ENCODE measurements at places on chromosomes 13 and 19. TPM values are rescaled to one million over a fixed set of nuclear protein-coding genes. Genes with fewer than 3 reads are reported as not detected.

DNA sequence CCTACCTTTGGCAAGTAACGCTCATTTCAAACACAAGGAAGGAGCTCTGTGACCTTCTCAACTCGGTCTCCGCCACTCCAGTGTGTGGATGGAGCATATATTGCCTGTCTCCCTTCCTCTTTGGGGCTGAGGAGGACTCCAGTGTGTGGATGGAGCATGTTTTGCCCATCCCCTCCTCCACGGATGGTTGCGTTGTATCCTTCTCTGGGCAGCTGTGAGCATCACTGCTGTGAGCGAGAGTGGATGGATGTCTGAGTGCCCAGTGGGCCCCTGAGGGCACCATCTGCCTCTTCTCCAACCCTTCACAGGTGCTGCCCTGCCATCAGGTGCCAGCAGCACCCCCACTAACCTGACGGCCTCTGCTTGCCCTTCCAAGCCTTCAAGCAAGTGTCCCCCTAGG lies 186.2 kb downstream of the TEX29 start:
- DNase-seq: no peak

DNA sequence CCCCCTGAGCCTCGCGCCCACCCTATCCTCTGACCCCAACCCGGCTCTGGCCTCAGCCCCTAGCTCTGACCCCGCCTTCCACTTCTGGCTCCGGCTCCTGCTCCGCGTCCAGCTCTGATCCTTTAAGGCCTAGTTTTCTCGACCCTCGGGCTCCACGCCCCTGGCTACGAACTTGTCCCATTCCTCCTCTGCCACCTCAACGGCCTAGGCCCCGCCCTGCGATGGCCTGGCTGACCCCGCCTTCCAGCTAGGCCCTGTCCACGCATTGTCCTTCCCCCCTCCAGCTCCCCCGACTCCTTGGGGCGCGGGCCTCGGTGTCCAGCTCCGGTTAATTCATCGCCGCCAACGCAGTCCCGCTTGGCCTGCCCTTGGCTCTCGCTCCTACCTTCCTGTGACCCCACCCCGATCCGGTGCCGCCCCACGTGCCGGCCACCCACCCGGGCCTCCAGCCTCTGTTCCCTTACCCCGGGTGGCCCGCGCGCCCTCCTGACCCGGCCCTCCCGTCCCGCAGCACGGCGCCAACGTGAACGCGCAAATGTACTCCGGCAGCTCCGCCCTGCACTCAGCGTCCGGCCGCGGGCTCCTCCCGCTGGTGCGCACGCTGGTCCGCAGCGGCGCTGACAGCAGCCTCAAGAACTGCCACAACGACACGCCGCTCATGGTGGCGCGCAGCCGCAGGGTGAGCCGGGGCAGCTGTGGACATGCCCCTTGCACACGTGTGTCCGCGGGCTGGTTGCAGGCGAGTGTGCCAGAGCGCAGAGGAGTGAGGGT lies 9.4 kb downstream of the BCL3 start:
- no peak for DNase-seq

DNA sequence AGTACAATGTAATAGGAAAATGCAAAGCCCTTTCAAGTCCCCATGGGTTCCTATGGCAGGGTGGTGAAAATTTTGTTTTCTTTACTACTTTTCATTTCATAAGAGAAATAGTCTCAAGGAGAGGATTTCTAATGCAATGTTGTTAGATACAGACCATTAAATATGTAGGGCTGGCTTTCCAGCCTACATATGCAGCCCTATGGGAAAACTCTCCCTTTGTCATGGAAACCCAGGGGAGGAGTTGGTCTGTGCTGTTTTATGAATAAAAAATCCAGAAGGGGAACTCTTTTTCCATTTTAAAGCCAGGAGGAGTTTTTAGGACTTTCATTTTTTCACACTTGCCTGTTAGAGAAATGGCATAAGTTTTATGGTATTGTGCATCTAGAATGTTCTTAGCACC lies 119.6 kb downstream of the DCT start:
- no peak for DNase-seq

DNA sequence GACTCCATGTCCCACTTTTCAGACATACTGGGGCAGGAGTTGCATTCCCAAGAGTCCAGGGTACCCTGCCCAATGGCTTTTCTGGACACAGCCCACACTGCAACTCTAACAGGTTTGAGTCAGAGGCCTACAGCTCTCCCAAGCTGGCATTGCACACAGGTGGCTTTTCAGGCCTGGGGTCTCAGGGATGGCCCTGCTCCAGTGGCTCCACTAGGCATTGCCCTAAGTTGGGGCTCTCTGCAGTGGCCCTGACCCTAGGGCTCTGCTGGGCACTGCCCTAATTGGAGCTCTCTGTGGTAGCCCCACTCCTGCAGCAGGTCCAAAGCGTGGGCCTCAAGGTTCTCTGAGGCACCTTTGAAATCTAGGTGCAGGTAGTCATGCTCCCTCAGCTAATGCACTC lies 408.8 kb downstream of the SUCLA2 start:
- no peak for DNase-seq

DNA sequence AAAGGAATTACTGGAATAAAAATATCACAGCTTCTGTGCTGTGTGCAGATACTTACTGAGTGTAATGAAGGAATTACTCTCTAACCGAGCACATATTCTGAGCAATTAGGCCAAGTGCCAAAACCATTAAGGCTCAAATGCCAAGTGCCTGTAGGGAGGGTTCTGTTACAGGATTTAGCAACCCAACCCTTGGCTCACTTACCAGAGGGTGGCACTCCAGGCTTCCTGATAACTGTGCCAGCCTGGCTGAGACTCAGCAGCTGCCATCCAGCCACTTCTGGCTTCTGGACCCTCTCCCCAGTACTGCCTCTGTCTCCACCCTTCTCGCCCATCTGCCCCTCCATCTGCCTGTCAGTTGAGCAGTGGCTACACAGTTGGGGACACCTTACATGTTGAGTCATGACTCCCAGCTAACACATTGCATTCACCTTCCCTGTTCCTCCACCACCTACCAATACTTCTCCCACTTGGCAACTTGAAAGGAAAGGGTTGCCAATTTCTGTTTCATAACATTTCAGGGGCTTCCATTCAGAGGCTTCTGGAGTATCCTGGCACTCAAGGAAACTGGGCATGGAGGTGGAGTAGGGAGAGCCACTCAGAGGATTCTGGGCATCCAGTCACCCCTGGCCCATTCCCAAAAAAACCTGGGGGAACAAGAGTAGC lies 110.5 kb downstream of the COG6 start:
- peak; percentile 57 for DNase-seq

DNA sequence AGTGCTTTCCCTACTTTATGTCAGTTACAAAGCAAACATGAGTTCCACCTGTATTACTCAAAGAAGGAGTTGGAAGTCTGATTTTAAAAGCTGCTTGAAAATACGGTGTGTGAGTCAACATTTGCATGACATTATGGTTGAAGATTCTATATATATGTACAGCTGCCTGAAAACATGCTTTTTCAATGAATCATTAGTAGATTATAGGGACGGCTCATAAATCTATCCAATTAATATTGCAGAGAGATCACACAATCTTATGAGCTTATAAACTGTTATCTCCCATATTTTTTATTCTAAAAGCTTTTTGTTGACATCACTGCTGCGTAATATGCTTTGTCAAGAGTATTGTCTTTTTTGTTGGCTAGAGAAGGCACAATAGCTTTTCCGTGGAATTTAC lies 873.8 kb downstream of the SLITRK6 start:
- no peak for DNase-seq

DNA sequence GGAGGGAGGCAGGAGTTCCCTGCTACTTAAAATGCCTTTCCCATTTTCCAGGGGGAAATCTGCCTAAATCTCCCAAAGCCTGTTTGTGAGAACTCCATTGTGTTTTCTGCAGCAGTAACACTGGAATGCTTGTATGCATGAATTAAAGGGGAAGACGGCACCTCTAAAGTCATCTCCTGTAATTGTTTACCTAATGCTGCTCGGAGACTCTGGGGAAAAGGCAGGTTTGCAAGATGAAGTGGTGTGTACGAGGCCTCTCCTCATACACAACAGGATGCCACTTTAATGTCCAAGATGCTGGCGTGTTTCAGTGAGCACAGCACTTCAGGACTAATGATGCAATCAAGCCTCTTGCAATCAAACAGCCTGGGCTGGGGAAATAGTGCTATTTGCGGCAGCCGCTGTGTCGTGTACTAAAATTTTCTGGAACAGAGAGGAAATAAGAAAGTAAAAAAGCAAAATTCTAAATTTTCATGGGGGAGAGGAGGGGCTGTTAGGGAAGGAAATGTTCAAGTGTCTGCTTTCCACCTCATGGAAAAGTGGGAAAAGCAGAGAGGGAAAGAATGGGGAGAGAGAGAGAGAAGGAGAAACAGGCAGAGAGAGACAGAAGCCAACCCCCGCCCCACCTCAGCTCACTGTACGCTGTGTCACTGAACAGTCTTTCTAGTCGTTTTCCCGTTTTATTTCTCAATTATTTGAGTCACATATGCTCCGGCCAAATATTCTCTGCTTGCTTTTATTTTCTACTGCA lies 32.9 kb downstream of the TSHZ3 start:
- peak; percentile 65 for DNase-seq

- no peak for DNase-seq
These were observed 2.2 kb upstream of the FREM2 start for GRCh38 chr13:38684714-38685113.

- DNase-seq: no peak
These were observed 4.0 kb upstream of the NWD1 start for GRCh38 chr19:16715611-16716010.

DNA sequence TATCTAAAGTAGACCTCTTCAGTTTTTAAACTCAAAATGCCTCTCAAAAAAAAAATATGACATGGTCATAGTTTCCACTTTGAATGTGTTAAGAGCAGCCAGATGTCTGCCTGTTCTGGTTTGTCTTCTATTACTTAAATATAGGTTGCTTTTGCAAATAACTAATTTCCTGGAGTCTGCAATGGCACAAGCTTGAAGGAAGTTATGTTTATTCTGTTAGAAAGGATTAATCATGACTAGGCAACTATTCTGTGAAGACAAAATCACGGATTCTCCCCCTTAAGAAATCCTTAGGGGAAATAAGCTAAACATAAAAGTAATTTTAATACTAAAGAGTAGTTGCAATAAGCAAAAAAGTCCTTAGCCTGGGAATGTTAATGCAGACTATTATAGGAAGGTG lies 26.3 kb downstream of the SKA3 start:
- no peak for DNase-seq

DNA sequence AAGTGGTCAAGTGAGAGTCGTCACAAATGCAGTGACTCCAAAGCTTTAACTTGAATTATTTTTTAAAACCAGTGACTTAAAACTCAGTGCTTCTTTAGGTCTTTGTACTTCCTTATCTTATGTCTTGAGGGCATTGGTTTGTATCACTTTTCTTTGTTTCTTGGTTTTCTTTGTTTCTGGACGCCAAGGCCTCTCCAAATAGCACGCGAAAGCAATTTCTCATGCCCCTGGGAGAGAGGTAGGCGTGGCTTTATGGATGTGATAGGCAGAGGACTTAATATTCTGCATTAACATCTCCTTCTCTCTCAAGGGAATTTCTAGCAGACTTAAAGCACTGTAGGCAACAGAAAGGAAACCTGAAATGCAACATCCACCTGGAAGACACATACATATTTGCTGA lies 20.6 kb downstream of the UBE2L5 start:
- no peak for DNase-seq

DNA sequence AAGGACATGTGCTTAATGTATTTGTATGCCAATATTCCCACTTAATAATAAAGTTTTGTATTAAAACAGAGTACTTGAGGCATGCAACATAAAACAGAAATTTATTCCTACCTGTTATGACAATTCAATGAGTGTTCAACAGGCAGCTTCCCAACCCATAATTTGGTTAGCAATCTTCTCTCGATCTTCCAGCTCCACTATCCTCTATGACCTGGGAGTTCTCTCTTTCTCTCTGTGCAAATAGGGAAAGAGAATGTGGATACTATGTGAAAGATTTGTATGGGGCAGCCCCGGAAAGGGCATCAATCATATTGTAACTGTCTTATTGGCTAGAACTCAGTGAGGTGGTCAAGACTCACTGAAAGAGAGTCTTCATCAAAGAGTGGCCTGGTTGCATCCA lies 644.9 kb upstream of the PCDH20 start:
- no peak for DNase-seq

DNA sequence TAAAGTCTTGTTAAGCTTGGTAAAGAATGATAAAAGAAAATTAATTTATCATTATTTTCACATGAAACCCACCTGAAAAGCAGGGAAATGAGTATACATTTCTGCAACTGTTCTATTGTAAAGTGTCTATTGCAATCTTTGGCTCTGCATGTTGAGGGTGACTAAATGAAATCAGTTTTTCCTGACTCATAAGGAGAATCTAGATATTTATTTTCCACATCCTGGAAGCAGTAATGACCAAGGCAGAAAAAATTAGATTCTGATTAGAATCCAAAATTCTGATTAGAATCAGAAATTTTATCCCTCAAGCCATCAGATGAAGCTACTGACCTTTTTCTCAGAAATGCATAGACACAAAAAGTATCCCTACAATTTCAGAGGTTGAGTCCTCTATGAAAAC lies 178.4 kb downstream of the MYO16 start:
- DNase-seq: no peak

GRCh38 chr19:406971-407510 lies 1.9 kb downstream of the C2CD4C start:
- DNase-seq: no peak

DNA sequence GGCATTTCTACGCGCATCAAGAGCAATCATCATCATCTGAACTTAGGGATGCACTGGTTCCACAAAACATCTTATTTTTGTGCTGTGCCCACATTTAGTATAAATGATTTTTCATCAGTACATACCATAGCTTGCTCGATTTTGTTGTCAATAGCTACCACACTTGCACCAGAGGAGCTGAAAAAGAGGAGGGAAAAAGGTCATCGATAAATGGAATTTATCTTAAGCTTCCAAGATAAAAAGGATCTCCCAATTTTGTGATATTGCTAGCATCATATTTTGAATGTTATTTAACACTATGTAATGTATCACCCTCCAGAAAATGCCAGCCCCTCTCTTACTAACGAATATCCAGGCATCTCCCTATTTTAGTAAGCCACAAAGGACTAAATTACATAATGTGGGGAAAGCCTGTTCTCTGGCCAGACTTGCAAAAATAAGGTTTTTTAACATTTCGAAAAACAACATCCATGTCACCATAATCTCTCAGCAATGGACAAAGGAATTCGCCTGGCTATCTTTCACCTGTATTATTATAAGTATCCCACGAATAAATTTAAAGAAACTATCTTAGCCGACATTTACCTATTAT lies 62.4 kb downstream of the SERP2 start:
- no peak for DNase-seq

The ZNF433 gene
- total RNA-seq: 5.7 TPM

The ZNF283 gene
- 8.2 TPM for total RNA-seq

The SLITRK5 gene
- total RNA-seq: 0.11 TPM

The CEACAM4 gene
- total RNA-seq: not detected

The APOC1 gene
- total RNA-seq: 2.5 TPM

The KLK12 gene
- total RNA-seq: not detected

The GPR42 gene
- total RNA-seq: not detected

The DNAAF3 gene
- 1.3 TPM for total RNA-seq

The ZNF439 gene
- total RNA-seq: 0.26 TPM

The ARHGAP35 gene
- total RNA-seq: 29.3 TPM

The MBD3L2 gene
- total RNA-seq: not detected

The OR7A10 gene
- not detected for total RNA-seq

Measured in LHCN-M2 (cell line).